ENCODE measurements at places on chromosomes 5 and 9.

DNA sequence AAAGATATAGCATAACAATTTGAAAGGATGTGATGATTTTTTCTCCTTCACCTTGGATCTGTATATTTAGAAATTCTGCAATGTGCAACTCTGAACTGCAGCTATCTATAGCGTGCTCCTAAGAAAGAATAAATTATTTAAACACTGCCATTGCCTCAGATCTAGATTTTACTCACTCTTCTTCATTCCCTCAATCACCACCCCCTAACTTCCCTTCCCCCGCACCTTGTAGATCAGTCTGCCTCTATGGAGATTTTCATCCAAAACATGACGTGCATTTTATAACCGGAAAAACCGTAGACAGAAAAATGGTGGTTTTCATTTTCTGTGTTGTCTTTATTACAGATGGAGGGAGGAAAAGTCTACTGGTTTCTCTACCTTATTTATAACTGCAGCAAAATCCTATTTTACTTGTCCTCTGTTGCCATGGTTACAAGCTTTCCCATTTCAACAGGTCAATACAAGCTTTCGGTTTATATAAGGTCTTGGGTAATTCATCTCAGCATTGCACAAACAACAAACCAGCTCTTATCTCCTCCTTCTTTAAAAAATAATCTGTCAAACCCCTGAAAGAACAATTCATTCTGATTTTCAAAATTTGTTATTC lies 480.0 kb downstream of the TAF11L14 start:
- H3K4me3 ChIP-seq: no peak overlapping the region
- no peaks in the 10 kb centered on the region for H3K36me3 ChIP-seq
- no peaks in the 10 kb centered on the region for H3K27me3 ChIP-seq
- H3K4me1 ChIP-seq: no peaks in the 10 kb centered on the region
- no peak overlapping the region for H3K27ac ChIP-seq

- no peak overlapping the region for H3K27ac ChIP-seq
- no peaks in the 10 kb centered on the region for H3K4me1 ChIP-seq
- H3K4me3 ChIP-seq: no peak overlapping the region
- H3K36me3 ChIP-seq: no peaks in the 10 kb centered on the region
Measured at GRCh38 chr5:31674371-31674951, 35.5 kb downstream of the PDZD2 start.

DNA sequence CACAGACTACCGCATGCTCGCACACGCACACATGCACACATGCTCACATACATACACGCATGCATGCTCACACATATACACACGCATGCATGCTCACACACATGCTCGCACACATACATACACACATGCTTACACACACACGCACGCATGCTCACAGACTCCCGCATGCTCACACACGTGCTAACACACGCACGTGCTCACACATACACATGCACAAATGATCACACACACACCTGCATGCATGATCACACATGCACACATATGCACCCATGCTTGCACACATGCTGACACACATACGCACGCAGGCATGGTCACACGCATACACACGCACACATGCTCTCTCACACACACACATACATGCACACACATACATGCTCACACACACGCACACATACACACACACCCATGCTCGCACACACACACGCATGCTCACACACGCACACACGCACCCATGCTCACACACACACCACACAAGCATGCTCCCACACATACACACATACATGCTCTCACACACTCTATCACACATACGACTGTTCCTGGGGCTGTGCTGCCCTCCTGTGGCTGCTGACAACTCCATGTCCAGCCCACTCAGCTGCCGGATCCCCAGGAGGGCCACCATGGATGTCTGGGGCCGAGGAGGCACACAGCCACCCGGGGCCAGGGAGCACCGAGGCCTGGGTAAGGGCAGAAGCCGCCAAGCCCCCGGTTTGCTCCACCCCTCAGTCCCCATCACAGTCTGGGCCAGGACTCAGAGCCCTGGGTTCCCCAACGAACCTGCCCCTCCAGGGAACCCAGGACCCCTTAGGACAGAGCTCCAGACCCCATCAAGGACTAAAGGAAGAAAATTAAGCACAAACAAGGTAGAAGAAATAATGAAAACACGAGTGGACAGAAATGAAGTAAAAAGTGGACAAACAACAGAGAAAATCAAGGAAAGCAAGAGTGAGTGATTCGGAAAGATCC lies 31.4 kb upstream of the EGFL7 start:
- no peak overlapping the region for H3K4me3 ChIP-seq
- peak; percentile 82 for DNase-seq
- no peaks in the 10 kb centered on the region for H3K36me3 ChIP-seq
- H3K27ac ChIP-seq: no peak overlapping the region

- peak overlapping the region; percentile 45 for H3K4me3 ChIP-seq
- no peak for DNase-seq
- peaks cover 27% of the 10 kb centered on the region for H3K27me3 ChIP-seq
Measured at GRCh38 chr9:91949392-91949945, 559 bp downstream of the ROR2 start.

- no peak for DNase-seq
- H3K27ac ChIP-seq: no peak overlapping the region
- H3K36me3 ChIP-seq: no peaks in the 10 kb centered on the region
- H3K4me3 ChIP-seq: no peak overlapping the region
- no peaks in the 10 kb centered on the region for H3K27me3 ChIP-seq
Measured at GRCh38 chr5:151431666-151432065, 15.7 kb upstream of the SLC36A1 start.

- H3K4me1 ChIP-seq: no peaks in the 10 kb centered on the region
- no peaks in the 10 kb centered on the region for H3K27me3 ChIP-seq
- no peak overlapping the region for H3K27ac ChIP-seq
Measured at GRCh38 chr5:35561396-35561795, 56.3 kb upstream of the SPEF2 start.

GRCh38 chr5:14257995-14258403 lies 114.9 kb downstream of the TRIO start:
- no peaks in the 10 kb centered on the region for H3K36me3 ChIP-seq
- H3K27me3 ChIP-seq: no peaks in the 10 kb centered on the region
- DNase-seq: no peak
- no peak overlapping the region for H3K4me3 ChIP-seq
- H3K27ac ChIP-seq: peak overlapping the region; percentile 13

- DNase-seq: no peak
- no peaks in the 10 kb centered on the region for H3K27me3 ChIP-seq
- H3K36me3 ChIP-seq: no peaks in the 10 kb centered on the region
- no peaks in the 10 kb centered on the region for H3K4me1 ChIP-seq
Measured at GRCh38 chr5:137084016-137084415, 415.1 kb downstream of the SPOCK1 start.

- no peaks in the 10 kb centered on the region for H3K27me3 ChIP-seq
- DNase-seq: no peak
- peak overlapping the region; percentile 54 for H3K27ac ChIP-seq
- peaks cover 15% of the 10 kb centered on the region for H3K4me1 ChIP-seq
- H3K36me3 ChIP-seq: no peaks in the 10 kb centered on the region
Measured at GRCh38 chr5:131281133-131281867, 17.4 kb downstream of the CDC42SE2 start.
